Stimulated activated CD4-positive, alpha-beta T cell treated with anti-CD3 and anti-CD28 coated beads, Interleukin-1b, Interleukin-23, amount 100 ng/mL, for 1 hour (primary cell): ENCODE measurements at places on chromosomes 3 and 15.
A peak's percentile ranks its signal among the peaks of the same experiment; 100 is the strongest.

- DNase-seq, result no peak
Observed at GRCh38 chr3:160134964-160135363, 90.3 kb upstream of the C3orf80 start.

- no peak for DNase-seq
Observed at GRCh38 chr3:54784021-54784420, 143.8 kb downstream of the LRTM1 start.

- DNase-seq, result no peak
Observed at GRCh38 chr3:196339493-196340254, 1.5 kb upstream of the TM4SF19 start.

GRCh38 chr3:13016083-13016720 is 57.0 kb downstream of the IQSEC1 start:
- no peak for DNase-seq

- DNase-seq, result no peak
Observed at GRCh38 chr3:105518806-105519418, 152.2 kb downstream of the ALCAM start.

DNA sequence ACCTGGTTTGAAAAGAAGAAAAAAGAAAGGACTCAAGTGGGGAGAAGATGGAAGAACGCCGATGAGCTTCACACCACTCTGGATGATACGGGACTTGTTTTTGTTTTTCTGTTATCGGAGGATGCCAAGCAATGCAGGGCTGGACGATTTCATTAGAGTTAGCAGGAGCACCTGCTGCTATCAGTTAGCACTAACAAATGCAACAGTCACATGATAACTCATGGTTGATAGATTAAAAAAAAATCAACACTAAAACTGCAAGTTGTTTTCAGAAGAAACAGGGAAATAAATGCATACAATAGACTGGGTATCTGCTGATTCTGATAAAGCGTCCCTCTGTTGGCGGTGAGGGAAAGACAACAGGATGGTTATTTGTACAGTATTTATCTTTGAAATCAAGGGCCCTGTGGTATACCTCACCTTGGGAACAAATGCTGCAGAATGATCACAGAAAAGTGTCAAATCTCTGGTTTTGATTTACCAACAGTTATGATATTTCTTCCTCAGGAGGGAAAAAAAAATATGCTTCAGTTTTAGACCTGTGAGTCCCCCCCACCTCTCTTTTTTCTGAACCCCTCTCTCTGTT is 575.1 kb downstream of the FOXP1 start:
- no peak for DNase-seq

- no peak for DNase-seq
Observed at GRCh38 chr3:28738425-28738824, 389.8 kb upstream of the AZI2 start.

- no peak for DNase-seq
Observed at GRCh38 chr3:124258057-124258500, 266.2 kb upstream of the ROPN1 start.

- no peak for DNase-seq
Observed at GRCh38 chr3:66317750-66318376, 97.1 kb downstream of the SLC25A26 start.

DNA sequence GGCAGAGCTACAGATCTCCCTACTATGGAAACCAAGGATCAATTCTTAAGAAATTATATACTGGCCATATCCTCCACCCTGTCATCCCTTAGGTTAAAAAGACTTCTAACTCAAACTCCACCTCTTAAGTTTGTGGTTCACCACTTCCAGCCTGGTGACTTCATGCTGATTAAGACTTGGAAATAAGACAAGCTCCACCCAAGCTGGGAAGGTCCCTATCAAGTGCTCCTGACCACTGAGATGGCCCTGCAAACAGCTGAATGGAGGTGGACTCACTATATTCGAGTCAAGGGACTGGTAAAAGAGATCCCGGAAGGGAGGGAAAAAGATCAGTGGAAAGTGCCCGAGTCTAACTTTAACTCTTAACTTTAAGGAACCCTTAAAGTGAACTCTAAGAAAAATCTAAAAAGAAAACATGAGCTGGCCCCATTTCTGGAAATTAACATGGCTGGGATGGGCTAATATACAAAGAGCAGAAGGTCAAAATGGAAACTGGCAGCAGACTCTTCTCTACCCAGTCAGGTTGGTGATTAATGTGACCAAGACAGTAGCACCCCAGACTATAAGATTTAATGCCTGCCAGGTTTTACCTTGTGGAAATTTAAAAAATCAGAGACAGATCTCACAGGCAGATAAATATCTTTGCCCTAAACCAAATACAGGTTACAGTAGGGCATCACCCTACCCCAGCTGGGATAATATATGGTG is 43.9 kb downstream of the PPCDC start:
- DNase-seq, result no peak

DNA sequence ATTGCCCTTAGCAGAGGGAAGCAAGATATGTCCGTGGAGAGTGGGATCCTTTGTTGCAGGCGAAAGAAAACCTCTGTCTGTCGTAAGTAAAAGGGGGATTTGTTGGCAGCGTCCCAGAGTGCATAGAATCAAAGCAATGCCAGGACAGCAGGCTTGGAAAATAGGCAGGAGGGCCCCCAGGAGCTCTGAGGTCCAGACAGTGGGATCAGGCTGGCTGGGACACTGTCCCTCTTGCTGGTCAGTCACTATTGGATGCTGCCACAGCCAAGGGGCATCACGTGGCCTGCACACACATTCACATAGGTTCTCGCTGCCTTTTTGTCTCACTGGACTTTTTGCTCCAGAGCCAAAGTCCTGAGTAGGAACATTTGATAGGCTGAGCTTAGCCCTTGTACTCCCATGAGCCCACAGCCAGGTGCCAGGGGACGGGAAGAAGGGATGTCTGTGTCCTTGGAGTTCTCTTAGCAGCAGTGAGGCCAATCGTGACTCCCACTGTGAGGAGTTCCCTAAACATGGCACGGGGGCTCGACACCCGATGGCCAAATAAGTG is 10.7 kb downstream of the MUC20 start:
- no peak for DNase-seq

GRCh38 chr15:98131924-98132323 is 171.4 kb downstream of the ARRDC4 start:
- DNase-seq, result no peak

- DNase-seq, result no peak
Observed at GRCh38 chr3:30408105-30408557, 198.3 kb upstream of the TGFBR2 start.

DNA sequence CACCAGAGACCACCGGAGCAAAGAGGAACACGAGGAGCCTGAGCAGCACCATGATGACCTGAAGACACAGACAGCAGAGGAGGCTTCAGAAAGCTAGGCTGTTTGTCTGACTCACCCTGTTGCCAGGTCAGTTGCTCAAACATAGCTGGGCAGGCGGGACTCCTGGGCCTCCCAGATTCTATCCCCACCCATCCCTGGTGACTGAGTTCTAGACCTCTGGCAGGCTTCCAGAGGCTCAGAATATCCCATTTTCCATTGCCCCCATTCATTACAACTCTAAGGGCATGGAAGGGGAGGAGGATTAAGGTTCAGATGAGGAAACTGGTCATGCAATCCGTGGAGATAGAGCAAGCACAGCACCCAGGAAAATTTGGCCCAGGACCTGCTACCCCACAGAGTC is at the start of gene CDHR4:
Gene CDHR4, minus strand, starts transcription at position 113 of the 400 bp plus-strand sequence. Its CDS starts 61 bp downstream, at position 52.
- no peak for DNase-seq

DNA sequence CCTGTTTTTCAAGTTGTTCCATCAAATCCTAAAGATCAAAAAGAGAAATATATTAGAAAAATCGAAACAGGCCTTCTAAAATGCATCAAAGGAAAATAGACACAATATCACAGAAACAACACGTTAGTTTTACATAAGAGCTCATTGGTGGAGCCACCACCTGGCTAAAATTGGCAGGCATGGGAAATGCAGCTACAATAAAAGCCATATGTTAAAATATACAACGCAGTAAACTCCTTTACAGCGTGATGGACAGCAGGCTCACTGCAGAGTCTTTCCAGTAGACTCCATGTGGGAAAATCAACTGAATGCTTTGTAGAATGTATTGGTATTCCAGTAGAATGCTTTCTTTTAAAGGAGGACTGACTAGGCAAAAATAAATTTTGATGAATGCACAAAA is 40.9 kb upstream of the MYO5C start:
- DNase-seq, result no peak

- DNase-seq, result no peak
Observed at GRCh38 chr3:159911664-159912037, 77.0 kb upstream of the IL12A start.

DNA sequence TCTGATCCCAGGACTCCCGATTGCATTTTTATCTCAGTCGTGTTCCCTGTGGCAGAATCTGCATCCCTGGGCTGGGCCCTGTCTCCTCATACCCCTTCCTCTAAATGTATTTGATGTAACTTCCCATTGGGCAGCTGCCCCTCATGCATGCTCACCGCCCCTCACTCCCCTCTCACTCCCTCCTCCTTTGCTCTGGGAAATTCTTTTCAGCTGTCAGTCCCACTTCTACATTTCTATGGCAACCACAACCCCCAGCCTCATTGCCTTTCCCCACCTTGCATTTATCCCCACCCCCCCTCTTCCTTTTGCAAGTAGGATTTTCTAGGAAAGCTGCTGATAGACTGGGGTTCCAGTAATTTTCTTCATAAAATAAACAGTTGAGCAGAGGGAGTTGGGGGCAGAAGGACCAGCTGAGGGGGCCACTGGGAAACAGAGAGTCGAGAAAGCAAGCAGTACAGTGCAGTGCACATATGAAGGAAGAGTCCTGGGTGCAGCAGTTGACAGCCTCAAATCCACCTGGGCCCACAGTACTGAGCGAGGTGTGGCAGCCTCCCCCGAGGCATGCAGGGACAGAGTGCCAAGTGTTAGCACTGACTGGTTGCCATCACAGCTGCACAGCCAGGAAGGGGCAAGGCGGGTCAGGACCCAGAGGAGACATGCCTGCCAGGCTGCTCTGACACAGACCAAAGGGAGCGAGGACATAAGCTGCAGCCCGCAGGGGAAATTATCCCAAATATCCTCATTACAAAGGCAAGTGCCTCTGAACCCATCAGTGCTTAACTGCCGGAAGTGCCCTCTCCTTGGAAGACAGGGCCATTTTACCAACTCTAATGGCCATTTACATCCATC is 476.3 kb downstream of the EPHB1 start:
- DNase-seq, result no peak

DNA sequence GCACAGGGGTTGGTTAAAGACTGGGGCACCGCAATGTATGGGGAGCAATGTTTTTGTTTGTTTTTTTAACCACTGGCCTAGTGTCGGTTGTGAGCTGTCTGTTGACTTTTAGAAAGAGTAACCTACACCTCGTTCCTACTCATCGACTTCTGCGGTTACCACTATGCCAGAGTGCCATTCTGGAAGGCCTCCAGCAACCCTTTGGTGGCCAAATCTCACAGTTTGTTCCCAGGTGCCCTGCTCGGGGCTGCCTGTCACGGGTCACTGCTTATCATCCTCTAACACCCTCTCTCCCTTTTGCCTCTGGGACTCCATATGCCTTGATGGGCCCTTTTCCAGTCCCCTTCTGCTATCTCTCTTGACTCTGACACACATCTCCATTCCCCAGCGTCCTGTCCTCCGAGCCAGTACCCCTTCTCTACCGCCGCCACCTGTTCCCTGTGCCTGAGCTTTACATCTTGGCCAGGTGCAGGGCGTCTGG is 290.4 kb upstream of the C2CD4B start:
- no peak for DNase-seq

DNA sequence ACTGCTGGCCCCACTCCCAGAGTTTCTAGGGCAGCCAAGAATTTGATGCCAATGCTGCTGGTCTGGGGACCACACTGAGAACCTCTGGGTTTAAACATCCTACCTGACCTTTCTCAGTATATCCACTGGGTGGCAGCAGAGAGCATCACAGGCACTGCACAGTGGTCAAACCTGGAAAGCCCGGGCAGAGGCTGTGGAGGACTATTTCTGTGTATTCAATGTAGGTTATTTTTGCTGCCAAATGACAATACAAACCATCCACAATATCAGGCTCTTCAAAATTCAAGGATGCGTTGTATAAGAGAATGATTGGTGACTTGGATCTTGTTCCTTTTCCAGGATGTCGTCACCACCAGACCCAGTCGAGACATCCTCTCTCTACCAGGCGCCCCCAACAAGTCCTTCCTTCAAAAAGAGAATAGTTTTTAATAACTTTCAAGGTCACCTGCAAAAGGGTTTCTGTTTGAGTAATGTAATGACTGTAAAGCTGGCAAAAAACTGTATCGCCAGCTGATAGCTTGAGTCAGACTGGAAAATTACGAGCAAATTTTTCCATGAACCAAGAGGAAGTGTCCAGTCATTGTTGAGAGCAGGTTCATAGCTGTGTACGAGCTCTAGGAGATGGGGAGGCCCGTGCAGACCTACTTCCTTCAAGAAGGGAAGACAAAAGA is 30.5 kb upstream of the MYZAP start:
- DNase-seq, result peak; percentile 17

- no peak for DNase-seq
Observed at GRCh38 chr3:22236490-22237270, 485.7 kb upstream of the ZNF385D start.

DNA sequence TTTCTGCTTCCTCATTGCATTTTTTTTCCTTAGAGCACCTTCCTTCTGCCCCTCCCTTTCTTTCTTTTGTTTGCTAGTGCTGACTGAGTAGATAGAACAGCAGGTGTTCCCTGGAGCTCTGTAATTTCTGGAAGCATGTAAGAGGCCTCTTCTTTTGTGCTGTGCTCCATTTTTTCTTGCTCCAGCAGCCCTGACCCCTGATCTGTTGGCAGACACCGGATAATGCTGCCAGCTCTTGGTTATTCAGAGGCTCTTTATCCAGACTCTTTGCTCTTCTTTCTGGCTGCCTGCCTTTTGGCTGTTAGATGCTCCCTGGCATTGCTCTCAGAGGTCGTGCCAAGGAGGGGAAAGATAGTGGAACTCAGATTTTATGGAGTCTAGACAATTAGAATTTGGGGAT is 104.4 kb upstream of the RBMS3 start:
- no peak for DNase-seq

GRCh38 chr3:150410311-150411105 is 2.4 kb downstream of the TSC22D2 start:
- DNase-seq, result no peak

DNA sequence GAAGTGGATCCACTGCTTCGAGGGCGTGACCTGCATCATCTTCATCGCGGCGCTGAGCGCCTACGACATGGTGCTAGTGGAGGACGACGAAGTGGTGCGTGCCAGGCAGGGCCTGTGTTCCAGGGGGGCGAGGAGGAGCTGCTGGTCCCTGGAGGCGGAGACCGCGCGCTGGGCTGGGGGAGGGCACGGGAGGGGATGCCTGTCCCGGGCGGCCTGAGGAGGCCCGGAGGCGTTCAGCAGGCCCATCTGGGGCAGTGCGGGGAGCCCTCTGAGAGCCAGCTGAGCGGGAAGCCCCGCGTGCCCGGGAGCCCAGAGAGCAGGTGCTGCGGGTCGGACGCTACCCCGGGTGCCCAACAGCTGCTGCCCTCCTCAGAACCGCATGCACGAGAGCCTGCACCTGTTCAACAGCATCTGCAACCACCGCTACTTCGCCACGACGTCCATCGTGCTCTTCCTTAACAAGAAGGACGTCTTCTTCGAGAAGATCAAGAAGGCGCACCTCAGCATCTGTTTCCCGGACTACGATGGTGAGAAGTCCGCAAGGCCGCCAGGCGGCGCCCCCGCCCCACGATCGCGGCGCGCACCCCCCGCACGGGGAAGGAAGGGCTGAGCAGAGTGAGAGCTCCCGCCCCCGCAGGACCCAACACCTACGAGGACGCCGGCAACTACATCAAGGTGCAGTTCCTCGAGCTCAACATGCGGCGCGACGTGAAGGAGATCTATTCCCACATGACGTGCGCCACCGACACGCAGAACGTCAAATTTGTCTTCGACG is 2.9 kb downstream of the GNAT1 start:
- peak; percentile 72 for DNase-seq
